ENCODE measurements at places on chromosomes 12 and 14. TPM values are rescaled to one million over a fixed set of nuclear protein-coding genes. Genes with fewer than 3 reads are reported as not detected.

SLC2A13 gene
- polyA plus RNA-seq = 3.1 TPM

MYL6B gene
- 118 TPM for polyA plus RNA-seq

CBLN3 gene
- polyA plus RNA-seq = 2.3 TPM

HOXC6 gene
- polyA plus RNA-seq = 0.02 TPM

PDE3A gene
- polyA plus RNA-seq = 0.10 TPM

RND1 gene
- polyA plus RNA-seq = 0.36 TPM

HOTAIR gene
- polyA plus RNA-seq = not detected

NXPH4 gene
- polyA plus RNA-seq = 1.0 TPM

HCAR2 gene
- not detected for polyA plus RNA-seq

DNA sequence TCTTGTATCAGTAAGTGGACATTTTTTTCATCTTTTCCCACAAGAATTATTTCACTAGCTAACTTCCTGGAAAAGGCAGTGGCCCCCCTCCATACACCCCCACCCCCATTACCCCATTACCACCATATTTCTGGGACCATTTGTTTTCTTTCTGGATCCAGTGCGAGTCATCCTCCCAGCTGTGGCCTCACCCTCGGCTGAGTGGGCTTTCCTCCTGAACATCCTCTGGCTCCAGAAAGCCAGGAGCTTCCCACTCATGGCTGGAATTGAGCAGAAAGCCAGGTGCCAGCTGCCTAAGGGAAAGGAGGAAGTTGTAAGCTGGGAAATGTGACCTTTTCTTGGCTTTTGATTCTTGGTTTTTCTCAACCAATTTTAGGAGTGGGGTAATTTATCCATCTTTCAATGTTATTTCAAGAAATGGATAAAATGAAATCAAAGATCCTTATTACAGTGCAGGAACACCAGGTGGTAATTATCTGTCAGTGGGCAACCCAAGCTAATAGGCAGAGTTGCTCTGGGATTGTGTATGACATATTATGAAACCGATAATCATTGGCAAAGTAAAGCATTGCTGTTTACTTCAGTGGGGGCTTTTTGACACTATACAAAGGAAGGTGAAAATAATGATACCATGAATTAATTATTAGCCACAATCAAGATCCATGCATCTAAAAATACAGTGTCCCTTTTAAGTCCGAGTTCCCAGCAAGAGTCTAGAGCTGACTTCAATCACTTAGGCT lies 124.6 kb downstream of the KICS2 start:
- no peak for DNase-seq

GRCh38 chr12:62724947-62725451 lies 210.0 kb downstream of the PPM1H start:
- DNase-seq = peak; percentile 79

DNA sequence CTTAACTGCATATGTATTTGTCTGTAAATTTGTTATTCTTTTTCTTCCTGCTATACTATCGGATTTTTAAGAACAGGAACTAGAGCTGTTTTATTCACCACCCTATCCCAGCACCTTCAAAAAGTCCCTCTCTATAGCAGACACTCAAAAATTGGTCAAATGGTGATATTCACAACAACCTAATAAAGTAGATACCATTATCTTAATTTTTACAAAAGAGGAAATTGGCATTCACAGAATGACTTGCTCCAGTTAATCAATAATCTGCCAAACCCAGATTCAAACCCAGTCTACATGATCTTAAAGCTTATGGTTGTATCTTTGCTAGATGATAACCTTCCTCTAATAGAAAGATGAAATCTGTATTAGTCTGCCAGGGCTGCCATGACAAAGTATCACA lies 426.6 kb downstream of the EGLN3 start:
- no peak for DNase-seq

DNA sequence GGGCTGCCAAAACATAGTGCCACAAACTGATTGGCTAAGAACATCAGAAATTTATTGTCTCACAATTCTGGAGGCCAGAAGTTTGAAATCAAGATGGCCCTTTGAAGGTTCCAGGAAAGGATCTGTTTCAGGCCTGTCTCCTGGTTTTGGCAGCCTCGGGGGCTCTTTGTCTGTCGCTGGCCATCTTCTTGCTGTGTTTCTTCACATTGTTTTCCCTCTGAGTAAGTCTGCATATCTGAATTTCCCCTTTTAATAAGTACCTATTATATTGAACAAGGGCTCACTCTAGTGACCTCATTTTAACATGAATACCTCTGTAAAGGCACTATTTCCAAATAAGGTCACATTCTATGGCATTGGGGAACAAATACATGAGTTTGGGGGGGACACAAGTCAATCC lies 467.1 kb upstream of the MGAT4C start:
- DNase-seq = no peak

- no peak for DNase-seq
Measured at GRCh38 chr14:69208666-69209065, 17.4 kb downstream of the EXD2 start.

DNA sequence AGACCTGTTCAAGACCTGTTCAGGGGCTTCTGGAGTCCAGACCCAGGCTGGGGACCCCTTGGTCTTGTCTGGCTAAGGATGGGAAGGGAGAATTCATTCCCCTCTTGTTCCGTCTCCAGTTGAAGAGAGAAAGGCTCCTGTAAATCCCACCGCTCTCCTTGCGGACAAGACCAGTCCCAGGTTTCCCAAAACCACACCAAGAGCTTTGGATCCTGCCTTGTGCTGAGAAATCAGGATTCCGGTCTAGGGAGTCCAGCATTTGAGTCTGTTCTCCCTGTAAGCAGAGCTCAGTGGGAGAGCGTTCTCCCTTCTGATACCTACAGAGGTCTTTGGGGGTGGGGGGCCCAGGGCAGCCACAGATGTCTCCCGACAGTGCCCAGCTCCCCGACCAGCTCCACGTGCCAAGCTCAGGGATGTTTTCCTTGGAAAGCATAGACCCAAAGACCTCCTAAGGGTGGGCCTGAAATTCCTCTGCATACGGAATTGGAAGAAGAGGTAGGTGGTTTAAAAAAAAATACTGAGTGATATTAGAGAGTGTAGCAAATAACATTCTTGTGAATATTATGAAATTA lies 1.9 kb downstream of the HOXC13 start:
- DNase-seq = no peak

- peak; percentile 20 for DNase-seq
Measured at GRCh38 chr12:54993181-54993835, 8.7 kb upstream of the TESPA1 start.

- DNase-seq = no peak
Measured at GRCh38 chr14:38384741-38385140, 128.8 kb upstream of the CLEC14A start.

- no peak for DNase-seq
Measured at GRCh38 chr14:58275527-58276190, 22.7 kb upstream of the ARID4A start.

DNA sequence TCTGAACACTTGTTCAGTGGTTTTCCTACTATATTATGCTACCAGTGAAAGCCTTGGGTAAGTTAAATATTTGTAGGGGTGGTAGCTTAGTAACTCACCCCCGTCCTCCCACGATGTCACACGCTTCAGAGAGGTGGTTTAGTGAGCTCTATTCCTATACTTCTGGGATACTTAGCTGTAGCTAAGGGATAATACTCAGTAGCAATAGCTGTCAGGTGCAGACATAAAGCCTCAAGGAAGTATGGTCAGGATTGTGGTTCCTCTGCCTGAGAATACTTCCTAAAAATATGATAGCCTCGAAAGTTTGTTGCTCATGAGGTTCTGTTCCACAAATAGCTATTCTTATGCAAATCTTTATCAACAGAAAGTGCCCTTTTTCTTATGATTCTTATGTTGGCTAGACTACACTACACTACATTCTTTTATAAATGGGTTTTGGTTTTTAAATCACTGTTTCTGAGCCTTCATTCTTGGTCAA lies 11.9 kb downstream of the DLST start:
- no peak for DNase-seq

GRCh38 chr12:57368349-57369095 lies 62.3 kb downstream of the R3HDM2 start:
- no peak for DNase-seq

DNA sequence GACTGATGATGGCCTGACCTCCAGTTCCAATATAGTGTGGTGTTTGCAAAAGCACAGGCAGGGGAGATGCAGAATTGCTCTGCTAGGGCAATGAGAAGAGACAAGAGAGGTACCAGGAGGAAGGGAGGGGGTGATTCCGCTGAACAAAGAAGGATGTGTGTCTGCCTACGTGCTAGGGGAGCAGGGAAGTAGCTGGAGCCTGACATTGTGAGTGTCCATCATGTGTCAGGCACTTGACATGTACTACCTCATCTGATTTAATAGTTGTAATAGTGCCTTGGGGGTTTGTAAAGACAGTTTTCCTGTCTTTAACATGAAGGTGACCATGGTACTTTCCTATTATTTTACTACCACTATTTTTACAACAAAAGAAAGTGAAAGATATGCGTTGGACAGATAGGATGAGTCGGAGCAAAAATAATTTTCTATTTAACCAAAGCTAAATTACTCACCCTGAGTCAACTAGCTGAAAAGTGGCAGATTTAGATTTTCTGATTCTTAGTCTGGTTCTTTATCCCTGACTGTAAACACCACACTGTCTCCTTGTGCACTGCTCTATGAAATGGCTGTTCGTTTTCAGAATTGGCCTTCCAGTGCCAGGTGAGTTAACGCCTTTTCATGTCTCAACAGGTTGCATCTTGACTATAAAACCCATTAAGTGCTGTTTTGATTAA lies 33.7 kb upstream of the TEAD4 start:
- no peak for DNase-seq
